ENCODE measurements at places on chromosomes 4 and X.

DNA sequence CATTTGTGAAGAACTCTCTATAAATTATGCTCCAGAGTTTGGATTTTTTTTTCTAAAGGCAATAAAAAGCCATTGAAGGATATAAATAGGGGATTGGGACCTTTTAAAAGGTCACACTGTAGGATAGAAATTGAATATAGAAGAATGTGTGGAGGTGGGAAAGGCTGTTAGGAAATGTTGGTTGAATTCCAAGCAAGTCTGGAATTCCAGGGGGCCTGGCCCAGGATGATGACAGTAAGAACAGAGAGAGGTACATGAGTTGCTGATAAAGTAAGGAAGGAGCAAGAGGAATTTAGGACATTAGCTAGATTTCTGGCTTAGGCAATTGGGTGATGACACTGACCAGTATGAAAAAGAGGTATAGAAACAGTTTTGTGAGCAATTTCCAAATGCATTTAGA, 95.4 kb upstream of the USP38 start:
- no peak for DNase-seq

DNA sequence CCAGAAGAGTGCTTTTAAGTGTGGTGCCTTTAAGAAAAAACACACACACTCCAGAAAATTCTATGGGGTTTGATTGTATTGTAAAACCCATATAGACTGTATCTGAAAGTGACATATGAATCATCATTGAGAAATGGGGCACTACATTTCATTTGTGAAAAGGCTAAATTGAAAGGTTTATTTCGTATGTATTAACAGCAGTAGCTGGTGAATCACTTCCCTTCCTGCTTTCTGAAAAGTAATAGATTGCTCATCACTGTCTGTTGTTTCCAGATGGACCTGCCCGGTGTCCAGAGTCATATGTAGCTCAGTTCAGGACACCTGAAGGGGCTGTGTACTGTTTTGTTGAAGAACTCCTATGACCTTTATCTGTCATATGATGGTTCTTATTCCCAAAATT, 28.1 kb upstream of the HPRT1 start:
- no peak for DNase-seq

DNA sequence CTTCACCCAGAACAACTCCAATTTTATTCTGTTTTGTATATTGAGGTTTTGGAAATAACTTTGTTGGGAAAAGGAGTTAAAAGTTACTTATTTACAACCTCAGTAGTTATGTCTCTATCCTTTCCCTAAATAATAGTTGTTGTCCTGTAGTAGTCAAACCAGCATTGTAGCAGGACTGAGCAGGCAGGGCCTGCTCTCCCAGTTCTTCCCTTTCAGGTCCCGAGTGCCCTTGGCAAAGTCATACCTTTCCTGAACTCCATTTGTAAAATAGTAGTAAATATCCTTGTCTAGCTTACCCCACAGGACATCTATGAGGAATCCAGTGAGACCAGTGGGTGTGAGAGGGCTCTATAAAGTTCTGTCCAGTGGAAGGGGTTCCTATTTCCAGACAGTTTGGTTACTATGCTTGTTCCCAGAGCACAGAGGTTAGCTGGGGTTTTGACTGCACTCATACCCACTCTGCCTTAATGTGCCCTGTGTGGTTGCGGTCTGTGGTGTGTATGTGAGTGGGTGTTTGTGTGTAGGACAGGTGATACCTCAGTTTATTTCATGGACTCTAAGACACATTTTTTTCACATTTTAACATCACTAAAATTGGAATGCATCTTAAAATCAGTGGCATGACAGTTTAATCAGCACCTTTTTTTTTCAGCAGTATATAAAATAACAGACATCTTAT, 136.3 kb downstream of the AMMECR1 start:
- no peak for DNase-seq

DNA sequence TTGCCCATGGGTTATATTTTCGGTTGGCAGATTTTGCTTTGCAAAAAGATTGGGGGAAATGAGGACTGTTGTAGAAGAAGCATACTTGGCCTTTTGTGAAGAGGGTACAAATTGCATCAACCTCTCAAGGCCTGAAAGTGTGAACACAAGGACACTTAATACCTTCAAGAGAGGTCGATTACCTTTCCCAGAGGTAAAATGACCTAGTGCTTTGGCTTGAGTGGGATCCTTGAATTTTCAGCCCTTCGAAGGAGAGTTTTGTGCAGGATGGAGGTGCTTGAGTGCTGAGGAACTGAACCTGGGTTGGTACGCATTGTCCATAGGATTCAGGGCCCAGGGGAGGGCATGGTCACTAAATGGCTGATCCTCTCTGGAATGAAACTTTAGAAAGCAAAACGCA, 27.6 kb upstream of the NKAP start:
- no peak for DNase-seq

GRCh38 chr4:181046809-181047208, 1196.4 kb upstream of the TENM3 start:
- no peak for DNase-seq
